ENCODE measurements at places on chromosomes 4 and X. TPM values are rescaled to one million over a fixed set of nuclear protein-coding genes. Genes with fewer than 3 reads are reported as not detected.
A peak's percentile ranks its signal among the peaks of the same experiment; 100 is the strongest.

The NCAPG gene
- total RNA-seq = 32.7 TPM

The RRAGB gene
- total RNA-seq = 12.3 TPM

The SORBS2 gene
- total RNA-seq = 0.37 TPM

The ZNF280C gene
- total RNA-seq = 6.4 TPM

The STAP1 gene
- total RNA-seq = not detected

The CLIC2 gene
- total RNA-seq = not detected

The DUSP21 gene
- not detected for total RNA-seq

The FGA gene
- not detected for total RNA-seq

The FAM9B gene
- total RNA-seq = not detected

The CACNA1F gene
- not detected for total RNA-seq

The MAGEA12 gene
- not detected for total RNA-seq

The MYOZ2 gene
- total RNA-seq = 0.32 TPM

- DNase-seq = no peak
These were observed 39.2 kb upstream of the UGT2B7 start for GRCh38 chr4:69056921-69057550.

DNA sequence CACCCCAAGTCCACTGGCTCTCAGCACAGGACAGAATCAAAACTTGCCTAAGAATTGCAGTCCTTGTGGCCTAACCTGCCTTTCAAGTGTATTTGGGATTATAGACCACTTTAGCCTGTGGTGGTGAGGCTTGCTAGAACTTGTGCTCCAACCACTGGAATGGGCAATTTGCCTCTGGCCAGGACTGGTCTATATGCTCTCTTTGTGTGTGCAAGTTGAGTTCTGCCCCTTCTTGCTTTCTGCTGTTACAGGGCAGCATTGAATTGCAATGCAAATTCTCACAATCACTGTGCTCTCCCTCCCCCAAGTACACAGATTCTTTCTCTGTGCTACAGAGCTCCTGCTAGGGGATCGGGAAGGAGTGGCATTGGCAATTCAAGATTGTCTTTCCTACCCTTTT lies 233.6 kb upstream of the DIPK2B start:
- DNase-seq = no peak

DNA sequence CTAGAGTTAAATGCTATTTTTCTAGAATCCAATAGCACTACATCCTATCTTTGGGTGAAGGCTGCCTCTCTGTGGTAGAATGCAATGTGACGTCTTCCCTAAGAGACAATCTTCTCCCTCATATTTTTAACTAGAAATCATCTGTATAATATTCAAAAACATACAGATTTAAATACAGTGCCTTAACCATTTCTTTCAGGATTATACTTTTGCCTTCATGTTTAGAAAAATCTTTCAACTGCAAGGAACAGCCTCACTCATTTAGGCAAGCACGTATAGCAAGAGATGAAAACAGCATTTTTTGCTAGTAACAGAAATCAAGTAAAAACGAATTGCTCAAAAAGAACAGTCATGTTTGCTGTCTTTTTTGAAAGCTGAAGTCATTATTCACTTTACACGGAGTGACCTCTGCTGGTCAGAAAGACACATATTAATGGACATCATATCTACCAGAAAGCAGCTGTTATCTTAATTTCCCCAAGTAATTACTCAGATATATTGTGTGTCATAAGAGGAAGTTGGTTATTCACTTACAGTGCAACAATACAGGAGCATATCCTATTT lies 422.3 kb downstream of the STPG2 start:
- no peak for DNase-seq

- no peak for DNase-seq
These were observed 265.1 kb upstream of the MAD2L1 start for GRCh38 chr4:120331486-120332370.

GRCh38 chr4:2843941-2844584 lies 419 bp downstream of the ADD1 start:
- DNase-seq = no peak

DNA sequence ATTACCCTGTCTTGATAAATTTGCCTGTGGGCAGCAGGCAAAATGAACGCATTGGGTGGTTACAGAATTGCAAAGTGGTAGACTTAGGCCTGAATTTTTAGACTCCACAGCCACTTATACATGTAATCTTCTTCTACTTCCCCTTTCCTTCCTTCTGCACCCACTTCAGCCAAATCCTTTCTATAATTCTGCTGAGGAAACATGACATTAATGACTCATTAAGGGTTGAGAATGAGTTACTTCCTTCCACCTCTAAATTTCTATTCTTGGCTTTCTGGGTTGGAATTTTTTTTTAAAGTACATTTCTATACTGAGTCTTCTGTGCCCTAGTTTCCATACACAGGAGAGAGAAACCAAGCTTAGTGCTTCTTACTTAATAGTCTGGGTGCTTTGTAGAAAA lies 10.1 kb downstream of the PAPSS1 start:
- DNase-seq = no peak

GRCh38 chr4:48261281-48261680 lies 8.4 kb downstream of the TEC start:
- no peak for DNase-seq

- DNase-seq = no peak
These were observed 247.7 kb downstream of the ANKRD50 start for GRCh38 chr4:124464836-124465235.

- no peak for DNase-seq
These were observed 16.9 kb downstream of the PLP1 start for GRCh38 chrX:103793545-103793940.

DNA sequence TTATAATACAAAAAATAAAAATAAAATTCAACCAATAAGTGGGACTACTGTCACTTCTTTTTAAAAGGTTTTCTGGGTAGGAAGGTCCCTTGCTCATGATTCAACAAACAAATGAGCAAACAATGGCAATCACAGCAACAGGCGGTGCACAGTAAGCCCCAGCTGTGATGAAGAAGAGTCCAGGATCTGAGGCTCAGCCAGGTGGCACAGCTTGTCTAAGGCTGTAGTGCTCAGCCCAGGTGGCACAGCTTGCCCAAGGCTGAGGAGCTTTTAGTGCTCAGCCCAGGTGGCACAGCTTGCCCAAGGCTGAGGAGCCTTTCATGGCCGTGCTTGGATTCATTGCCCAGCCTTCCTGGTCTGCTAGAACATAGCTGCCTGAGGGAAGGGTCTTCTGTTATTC lies 75.0 kb downstream of the ZFYVE28 start:
- DNase-seq = no peak

- DNase-seq = no peak
These were observed 2.1 kb upstream of the LEF1 start for GRCh38 chr4:108170631-108171338.

- DNase-seq = peak; percentile 12
These were observed 108.0 kb upstream of the TBL1X start for GRCh38 chrX:9356846-9357245.

DNA sequence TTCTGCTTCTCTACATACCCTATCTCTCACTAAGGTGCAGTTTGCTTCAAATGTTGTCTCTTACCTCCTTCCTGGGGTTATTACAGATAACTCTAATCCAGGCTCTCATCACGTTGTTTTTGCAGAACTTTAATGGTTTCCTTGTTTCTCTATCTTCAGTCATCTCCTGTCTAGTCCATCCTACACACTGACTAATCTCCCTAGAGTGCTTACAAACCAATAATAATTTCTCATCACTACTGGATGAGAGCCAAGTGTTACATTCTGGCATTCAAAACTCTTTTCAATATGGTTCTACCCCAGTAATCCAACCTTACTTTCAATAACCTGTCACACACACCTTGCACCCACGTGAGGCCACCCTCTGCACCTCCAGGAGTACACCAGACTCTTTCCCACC lies 86.1 kb downstream of the SYNPO2 start:
- peak; percentile 47 for DNase-seq

- DNase-seq = no peak
These were observed 395.3 kb upstream of the CPEB2 start for GRCh38 chr4:14607001-14607400.

GRCh38 chrX:150358651-150359050 lies 4.5 kb upstream of the MAMLD1 start:
- DNase-seq = no peak

DNA sequence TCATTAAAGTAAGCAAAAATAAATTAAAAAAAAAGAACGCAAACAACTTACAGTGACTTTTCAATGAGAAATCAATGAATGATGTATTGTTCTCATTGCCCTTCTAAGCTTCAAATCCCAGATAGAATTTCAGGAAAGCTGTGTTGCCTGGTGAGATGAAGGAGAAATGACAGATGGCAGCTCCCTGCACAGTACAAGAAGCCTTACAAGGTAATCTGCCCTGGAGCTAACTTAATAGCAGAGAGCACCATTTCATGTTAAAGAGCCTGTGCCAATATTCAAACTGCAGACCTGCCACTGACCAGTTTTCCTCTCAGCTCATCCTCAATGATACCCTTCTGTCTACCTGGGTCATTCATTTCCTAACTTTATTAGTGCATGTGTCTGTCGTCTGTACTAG lies 54.0 kb downstream of the GC start:
- DNase-seq = no peak

- DNase-seq = peak; percentile 37
These were observed 36.9 kb upstream of the ATOH1 start for GRCh38 chr4:93791570-93792195.

DNA sequence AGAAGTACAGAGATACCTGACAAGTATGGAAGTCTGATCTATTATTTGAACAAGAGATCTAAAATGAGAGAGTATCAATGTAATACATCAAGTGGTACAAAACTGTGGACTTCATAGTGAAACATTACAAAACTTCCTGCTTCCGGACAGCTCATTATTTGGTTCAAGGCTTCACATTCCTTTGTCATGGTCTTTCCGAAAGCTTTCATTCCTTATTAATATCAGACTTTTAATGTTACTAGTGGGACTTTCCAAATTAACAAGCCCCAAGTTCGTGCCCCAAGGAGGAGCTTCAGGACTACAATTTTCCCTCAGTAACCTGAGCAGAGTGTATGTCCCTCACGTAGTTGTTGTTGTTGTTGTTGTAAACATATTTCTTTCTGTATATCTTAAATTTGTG lies 1.2 kb downstream of the CHIC2 start:
- DNase-seq = peak; percentile 75

GRCh38 chr4:176668324-176668723 lies 124.4 kb downstream of the VEGFC start:
- no peak for DNase-seq

DNA sequence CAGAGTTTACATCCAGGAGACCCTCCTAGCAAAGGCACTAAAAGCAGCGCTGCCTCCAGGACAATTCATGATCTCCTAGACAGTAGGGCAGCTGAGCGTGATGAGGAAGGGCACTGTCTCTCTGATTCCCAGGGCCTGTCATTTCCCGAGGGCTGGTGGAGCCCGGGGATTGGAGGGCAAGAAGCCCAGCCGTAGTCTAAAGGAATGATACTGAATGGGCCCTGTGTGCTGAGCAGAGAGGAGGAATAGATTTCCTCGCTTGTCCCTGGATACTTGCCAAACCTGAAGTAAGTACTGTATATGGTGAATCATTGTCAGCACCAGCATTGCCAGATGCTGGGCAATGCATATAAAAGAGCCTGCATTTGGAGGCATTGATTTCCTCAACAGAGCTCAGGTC lies 88.0 kb upstream of the SLITRK2 start:
- DNase-seq = no peak
